ENCODE measurements at places on chromosomes 7 and 10.
A peak's percentile ranks its signal among the peaks of the same experiment; 100 is the strongest.

GRCh38 chr7:1431634-1432380, 27.5 kb downstream of the MICALL2 start:
- no peak for DNase-seq

- DNase-seq: peak; percentile 36
Observed at GRCh38 chr10:6203331-6204062, 765 bp downstream of the PFKFB3 start.

- peak; percentile 9 for DNase-seq
Observed at GRCh38 chr10:14705548-14706230, 69.0 kb downstream of the FAM107B start.

- peak; percentile 27 for DNase-seq
Observed at GRCh38 chr7:29337546-29338116, 143.1 kb downstream of the CHN2 start.

DNA sequence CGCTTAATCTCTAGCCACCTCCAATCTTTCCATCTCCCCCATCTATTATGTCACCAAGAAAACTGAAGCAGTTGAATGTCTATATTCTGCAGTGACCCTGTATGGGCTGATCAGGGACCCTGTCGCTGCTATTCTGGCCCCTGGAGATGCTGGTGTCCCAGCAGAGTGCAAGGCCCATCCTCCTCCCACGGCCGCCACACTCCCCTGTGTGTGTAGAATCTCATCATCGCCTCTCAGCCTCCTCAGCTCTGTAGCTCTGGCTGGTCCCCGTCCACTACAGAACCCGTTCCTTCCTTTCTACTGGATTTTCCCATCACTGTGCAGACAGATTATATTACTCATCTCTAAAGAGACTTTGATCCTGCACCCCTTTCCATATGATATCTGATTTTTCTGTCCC, 235.8 kb upstream of the PFKP start:
- DNase-seq: no peak

DNA sequence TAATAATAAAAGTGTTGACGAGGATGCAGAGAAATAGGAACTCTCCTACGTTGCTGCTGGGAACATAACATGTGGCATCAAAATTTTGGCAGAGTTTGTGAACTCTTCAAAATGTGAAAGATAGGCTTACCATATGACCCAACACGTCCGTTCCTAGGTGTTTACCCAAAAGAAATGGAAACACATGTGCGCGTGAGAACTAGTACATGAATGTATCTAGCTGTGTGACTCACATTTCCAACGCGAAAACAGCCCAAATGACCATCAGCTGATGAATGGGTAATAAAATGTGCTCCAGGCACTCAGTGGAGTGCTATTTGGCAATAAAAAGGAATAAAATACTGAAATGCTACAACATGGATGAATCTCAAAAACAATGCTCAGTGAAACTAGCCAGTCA, 10.4 kb upstream of the ELFN1 start:
- DNase-seq: no peak

Measured in hematopoietic multipotent progenitor cell treated with erythropoietin and hydrocortisone succinate and interleukin-3 and kit ligand, for 8 days (in vitro differentiated cells).